Stimulated activated CD8-positive, alpha-beta memory T cell treated with anti-CD3 and anti-CD28 coated beads, Interleukin-15, amount 100 ng/mL, for 24 hours (primary cell): ENCODE measurements at places on chromosomes 2 and 18.

DNA sequence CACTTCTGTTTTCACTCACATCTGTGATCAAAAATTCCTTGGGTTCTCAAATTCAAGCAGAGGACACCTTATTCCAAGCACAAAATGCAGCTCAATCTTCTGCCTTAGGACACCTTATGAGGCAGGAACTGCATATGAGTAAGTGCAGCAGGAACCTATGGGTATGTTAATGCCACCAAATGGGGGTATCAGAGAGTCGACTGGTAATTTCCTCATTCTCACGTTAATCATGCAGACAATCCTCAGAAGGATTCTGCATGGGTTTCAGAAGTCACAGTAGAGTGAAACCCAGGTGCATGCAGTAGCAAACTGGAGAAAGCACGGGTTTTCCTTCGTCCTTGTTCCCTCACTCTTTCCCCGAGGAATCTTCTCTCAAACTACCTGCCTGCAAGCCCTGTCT is 452.8 kb downstream of the CBLN2 start:
- DNase-seq: no peak

- DNase-seq: no peak
These were observed 116.9 kb downstream of the METTL8 start for GRCh38 chr2:171316755-171317337.

DNA sequence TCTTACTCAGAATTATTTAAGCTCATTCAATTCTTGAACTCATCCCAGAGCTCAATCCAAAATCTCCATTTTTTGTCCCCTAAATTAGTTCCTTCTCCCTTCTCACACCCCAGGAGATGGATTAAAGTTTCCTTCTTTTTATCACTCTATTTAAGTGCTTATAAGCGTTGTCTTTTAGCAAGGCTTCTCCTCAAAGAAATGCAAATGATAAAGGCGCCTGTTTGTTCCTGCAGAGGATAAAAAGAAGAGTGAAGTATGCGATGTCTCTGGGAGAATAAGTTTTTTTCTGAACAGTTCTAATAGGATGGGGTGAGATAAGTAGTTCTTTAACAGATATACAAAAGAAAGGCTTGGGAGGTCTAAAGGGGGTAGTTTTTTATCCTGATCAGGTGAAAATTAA is 303.3 kb downstream of the CNTNAP5 start:
- no peak for DNase-seq

DNA sequence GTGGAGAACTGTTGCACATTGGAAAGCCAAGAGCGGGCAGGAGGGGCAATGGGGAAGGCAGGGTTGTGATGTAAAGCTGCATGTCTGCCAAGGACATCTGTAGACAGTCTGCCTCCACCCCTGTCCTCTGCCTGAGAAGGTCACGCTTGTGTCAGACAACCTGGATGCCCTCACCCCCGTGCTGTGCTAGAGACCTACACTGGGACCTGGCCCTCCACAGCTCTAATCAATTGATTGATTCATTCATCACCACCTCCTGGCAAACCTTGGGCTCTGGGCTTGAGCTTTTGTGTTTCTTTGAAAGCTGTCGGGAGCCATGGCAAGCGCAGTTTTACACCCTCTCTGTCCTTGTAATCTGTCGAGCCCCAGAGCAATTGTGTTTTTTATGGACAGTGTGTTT is 41.1 kb downstream of the MARCO start:
- no peak for DNase-seq

GRCh38 chr2:238995634-238996033 is 147.7 kb downstream of the TWIST2 start:
- no peak for DNase-seq

DNA sequence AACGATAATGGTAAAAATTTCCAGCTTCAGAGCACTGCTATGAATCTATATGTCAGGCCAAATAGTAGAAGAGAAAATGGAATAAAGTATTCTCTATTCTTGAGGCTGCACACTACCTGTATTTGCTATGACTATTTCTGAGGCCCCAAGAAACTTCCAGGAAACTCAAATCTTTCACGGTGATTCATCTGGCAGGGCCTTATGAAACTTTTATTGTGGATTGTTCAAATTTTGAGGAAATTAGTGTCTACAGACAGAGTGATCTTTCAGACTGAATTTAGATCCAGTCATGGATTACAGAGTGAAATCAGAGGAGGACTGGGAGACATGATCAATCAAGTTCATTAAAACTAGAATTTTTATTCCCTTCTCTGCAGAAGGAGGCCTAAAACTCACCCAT is 4.1 kb upstream of the VSNL1 start:
- DNase-seq: no peak

- DNase-seq: no peak
These were observed 37.5 kb downstream of the NR4A2 start for GRCh38 chr2:156294945-156295580.

DNA sequence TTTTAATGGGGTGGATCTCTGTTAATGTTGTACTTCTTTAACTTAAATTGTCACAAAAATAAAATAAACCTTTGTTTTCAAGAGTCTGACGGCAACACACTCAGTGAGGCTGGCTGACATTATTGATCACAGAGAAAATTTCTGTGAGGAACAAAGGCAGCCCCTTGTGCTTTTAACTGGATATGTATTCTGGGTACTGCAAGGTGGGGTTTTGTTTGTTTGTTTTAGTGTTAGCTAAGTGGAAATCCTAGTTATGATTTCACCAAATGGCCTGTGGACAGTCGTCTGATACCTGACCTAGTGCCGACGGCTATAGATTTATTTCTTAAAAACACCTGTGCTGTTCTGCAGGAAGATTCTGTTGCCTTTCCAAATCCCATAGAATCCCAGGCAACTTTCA is 1329.5 kb upstream of the ZEB2 start:
- no peak for DNase-seq

- no peak for DNase-seq
These were observed 921.1 kb downstream of the SOCS6 start for GRCh38 chr18:71209944-71210343.

DNA sequence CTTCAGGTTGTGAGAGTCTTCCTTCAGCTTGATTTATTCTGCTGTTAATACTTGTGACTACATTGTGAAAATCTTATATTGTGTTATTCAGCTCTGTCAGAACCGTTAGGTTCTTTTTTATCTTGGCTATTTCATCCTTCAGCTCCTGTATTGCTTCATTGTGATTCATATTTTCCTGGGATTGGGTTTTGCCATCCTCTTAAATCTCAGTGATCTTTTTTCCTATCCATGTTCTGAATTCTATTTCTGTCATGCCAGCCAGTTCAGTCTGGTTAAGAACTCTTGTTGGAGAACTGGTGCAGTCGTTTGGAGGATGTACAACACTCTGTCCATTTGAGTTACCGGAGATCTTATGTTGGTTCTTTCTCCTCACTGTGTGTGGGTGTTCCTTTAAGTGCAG is 19.1 kb downstream of the MSTN start:
- no peak for DNase-seq

- no peak for DNase-seq
These were observed 14.7 kb upstream of the CIDEA start for GRCh38 chr18:12239431-12239830.

DNA sequence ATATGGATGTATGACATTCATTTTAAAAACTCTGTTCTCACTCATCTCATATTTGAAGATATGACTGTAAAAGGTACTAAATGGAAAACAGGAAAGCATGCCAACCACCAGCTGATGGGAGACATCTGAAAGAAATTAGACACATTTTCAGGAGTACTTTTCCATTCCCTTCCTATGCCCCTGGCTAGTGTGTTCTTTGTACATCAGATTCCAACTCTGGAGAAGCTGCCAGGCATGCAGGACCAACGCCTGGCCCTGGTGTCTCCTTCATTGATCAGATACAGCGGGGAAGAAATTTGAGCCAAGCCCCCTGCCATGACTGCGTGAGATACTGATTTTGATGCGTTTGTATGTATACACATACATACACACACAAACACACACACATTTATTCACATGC is 599.0 kb upstream of the SYT4 start:
- DNase-seq: no peak

GRCh38 chr2:215573496-215573895 is 137.6 kb upstream of the FN1 start:
- DNase-seq: no peak

GRCh38 chr2:141137122-141137693 is 993.6 kb downstream of the LRP1B start:
- DNase-seq: no peak

DNA sequence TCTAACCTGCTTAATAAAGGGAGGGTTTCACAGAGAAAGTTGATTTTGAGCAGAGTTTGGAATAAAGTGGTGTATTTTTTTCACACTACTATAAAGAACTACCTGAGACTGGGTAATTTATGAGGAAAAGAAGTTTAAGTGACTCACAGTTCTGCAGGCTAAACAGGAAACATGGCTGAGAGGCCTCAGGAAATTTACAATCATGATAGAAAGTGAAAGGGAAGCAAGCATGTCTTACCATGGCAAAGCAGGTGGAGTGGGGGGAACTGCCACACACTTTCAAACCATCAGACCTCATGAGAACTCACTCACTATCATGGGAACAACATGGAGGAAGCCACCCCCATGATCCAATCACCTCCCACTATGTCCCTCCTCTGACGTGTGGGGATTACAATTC is 546.7 kb downstream of the EPHA4 start:
- DNase-seq: no peak

- no peak for DNase-seq
These were observed 16.6 kb upstream of the GALNT1 start for GRCh38 chr18:35564795-35565453.

GRCh38 chr2:72806280-72806945 is 19.4 kb downstream of the EXOC6B start:
- no peak for DNase-seq

GRCh38 chr18:55404136-55404830 is 183.7 kb downstream of the TCF4 start:
- no peak for DNase-seq

DNA sequence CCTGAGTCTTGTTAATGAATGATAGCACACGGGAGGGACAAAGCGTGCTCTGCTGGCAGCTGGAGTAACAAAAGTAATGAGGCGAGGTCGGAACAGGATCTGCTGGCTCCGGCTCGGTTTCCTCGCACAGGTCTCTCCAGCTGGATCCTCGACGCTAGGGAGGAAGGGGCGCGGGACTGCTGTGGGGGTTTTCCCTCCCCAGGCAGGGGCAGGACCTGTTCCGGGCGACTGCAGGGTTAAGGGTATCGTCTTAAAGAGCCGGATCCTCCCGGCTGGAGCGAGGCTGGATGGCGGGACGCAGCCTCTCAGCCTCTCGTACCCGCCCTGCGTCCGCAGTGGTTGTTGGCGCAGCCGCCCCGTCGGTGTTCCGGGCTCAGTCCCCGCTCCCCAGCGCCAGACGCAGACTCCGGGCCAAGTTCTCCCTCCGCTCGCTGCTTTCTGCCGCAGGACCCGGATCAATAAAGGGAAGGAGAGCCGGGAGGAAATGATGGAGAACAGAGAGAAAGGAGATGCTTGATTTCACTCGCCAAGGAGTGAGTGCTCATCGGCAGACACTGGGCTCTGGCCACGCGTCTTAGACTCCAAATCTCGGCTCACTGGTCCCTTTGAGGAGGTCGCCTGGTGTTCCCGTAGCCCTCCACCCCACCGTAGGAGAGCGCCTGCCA is 1.1 kb upstream of the LIPG start:
- no peak for DNase-seq

GRCh38 chr2:233436691-233437438 is 82.6 kb downstream of the DGKD start:
- DNase-seq: no peak

DNA sequence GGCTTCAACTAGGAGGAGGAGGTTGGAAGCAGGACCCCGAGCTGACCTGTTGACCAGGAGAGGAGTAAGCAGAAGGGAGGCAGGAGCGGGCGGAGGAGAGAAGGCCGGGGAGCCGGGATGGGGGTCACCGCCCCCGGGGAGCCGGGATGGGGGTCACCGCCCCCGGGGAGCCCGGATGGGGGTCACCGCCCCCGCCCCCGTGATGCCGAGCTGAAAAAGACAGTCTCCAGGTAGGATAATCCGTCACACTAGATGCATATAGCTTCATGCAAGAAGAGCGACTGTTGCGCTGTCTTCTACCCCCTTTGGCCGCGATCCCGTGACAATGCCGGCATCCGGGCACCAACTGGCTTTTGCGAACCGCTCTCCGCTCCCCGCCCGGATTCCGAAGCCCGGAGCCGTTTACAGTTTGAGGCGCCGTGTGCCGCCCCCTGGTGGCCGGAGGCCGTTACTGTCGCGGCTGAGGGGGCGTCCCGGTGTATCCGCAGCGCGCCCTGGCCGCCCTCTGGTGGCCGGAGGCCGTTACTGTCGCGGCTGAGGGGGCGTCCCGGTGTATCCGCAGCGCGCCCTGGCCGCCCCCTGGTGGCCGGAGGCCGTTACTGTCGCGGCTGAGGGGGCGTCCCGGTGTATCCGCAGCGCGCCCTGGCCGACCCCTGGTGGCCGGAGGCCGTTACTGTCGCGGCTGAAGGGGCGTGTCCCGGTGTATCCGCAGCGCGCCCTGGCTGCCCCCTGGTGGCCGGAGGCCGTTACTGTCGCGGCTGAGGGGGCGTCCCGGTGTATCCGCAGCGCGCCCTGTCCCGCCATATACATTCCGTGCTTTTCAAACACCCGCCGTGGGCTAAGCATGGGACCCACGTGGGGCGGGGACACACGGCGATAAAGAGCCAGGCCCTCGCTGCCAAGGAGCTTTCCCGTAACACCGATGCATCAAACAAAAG is 89.6 kb downstream of the ACTR3 start:
- peak; percentile 38 for DNase-seq

DNA sequence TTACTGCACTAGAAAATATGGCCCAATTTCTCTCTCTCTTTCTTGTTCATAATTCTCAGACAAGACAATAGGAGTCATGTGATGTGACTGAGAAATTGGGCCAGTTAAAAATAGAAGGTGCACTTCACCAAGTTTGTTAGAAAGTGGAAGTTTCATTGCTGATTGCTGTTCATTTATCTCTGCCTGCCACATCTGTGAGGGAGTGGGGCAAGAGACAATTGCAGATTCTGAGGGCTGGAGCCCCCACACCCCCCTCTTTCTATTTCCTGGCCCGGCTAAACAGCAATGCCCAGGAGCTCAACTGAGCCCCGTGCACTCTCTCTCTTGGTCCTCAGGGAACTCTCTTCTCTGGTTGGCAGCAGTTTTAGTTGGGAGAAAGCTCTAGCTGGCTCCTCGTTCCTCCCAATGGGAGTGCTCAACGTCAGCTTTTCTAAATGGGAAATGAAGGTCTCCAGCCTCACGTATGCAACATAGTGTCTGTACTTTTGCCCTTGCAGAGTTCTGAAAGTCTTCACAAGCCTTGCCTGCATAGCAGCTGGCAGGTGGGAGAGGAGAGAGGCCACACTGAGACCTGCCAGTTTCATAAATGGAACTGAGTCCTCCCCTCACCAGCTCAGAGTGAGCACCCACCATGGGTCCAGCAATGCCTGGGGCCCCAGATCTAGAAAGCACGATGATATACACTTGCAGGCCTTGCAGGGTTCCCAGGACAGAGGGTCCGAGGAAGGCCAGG is 115.7 kb downstream of the MYCN start:
- DNase-seq: no peak

- no peak for DNase-seq
These were observed 14.6 kb downstream of the ZEB2 start for GRCh38 chr2:144505245-144505831.

DNA sequence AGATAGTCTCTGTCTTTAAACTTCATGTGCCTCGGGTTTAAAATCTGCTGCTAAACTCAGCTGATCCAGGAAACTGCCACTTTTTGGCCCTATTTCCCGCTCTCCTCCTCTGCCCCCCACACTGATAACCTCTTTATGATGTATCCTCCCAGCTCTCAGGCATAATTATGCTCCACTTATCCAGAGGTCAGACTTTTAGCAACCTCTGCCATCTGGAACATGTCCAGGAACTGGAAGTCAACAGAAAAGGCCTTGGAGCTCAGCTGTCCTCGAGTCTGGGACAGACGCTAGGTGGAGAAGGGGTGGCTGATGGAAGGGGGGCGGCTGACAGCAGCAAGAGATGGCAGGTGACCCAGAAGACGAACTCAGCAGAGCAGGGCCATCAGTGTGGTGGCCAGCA is 41.2 kb downstream of the ASAP2 start:
- DNase-seq: no peak

- no peak for DNase-seq
These were observed 5.0 kb downstream of the GYPC start for GRCh38 chr2:126660971-126661370.
